ENCODE measurements at places on chromosomes 12 and 14.
A peak's percentile ranks its signal among the peaks of the same experiment; 100 is the strongest.

DNA sequence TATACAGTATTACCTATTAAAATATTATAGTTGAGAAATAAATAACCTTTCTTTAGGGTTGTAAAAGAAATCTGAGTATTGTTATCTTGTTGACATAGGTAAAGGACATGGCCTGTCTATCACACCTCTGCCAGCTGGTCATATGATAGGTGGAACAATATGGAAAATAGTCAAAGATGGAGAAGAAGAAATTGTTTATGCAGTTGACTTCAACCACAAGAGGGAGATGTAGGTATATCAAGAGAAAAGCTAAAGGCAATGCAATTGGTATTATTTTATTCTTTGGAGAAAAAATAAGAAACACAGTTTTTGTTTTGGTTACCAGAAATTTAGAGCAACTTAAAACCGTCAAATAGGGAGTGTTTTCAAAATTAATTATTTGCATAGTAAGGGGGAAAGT is 13.5 kb downstream of the CPSF2 start:
- DNase-seq, result peak; percentile 46

DNA sequence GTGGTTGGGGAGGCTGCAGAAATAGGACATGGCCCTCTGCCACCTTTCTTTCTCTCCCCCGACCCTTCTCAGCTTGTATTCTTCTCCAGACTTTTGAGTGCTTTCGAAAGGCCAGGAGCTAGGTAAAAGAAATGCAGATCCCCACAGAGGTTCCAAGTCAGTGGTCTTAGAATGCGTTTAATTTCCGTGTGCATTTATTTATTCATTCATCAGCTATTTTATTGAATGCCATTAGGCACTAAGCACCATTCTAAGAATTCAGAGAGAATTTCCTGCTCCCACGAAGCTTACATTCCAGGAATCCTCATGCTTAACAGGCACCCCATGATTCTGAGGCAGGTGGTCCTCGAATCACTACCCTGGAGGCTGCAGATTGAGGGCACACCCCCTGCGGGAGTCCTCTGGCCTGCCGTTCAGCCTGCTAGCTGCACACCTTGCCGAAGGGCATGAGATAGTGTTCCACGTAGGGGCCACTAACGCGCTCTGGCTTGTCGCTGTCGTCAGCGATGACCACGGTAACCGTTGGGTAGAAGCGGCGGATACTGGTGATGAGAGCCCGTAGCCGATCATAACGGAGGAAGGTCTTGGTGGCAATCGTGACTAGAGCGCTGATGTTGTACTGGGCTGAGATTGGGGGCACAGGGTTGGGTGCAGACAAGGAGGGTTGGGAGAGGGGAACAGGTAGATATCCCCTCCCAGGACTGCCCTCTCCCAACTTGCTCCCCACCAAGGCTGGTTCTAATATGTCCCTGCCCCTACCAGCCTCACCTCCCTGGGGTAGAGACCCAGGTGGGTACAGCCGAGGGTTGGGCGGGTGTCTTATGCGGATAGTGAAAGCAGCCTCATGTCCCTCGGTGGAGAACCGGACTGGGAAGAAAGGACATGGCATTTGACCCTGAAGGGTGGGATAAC is 4.5 kb downstream of the B4GALNT1 start:
- DNase-seq, result no peak

- no peak for DNase-seq
Measured at GRCh38 chr12:111186347-111186746, 182.5 kb downstream of the PHETA1 start.

DNA sequence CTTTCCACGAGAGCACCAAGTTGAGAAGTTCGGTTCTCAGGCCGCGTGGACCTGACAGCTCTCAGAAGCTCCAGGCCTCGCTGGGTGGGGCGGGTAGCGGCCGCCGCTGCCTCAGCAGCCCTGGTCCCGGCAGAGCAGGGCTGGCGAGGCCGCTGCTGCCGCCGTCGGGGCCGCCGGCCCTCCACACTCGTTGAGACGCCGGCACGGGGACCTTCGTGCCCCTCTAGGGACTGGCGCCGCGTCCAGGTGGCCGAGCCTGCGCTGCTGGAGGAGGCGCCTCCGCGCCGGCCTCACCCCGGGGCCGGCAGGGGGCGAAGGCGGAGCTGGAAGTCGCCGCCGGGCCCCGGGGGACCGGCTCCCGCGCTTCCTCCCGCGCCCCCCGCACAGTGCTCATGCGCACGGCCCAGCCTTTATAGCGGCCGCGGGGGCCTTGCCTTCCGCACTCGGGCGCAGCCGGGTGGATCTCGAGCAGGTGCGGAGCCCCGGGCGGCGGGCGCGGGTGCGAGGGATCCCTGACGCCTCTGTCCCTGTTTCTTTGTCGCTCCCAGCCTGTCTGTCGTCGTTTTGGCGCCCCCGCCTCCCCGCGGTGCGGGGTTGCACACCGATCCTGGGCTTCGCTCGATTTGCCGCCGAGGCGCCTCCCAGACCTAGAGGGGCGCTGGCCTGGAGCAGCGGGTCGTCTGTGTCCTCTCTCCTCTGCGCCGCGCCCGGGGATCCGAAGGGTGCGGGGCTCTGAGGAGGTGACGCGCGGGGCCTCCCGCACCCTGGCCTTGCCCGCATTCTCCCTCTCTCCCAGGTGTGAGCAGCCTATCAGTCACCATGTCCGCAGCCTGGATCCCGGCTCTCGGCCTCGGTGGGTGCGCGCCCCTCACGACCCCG is at the start of gene COCH:
Gene COCH (plus strand): TSS at position 440 of the 879 bp plus-strand sequence. CDS start 380 bp downstream, at position 820.
- DNase-seq, result peak; percentile 43

DNA sequence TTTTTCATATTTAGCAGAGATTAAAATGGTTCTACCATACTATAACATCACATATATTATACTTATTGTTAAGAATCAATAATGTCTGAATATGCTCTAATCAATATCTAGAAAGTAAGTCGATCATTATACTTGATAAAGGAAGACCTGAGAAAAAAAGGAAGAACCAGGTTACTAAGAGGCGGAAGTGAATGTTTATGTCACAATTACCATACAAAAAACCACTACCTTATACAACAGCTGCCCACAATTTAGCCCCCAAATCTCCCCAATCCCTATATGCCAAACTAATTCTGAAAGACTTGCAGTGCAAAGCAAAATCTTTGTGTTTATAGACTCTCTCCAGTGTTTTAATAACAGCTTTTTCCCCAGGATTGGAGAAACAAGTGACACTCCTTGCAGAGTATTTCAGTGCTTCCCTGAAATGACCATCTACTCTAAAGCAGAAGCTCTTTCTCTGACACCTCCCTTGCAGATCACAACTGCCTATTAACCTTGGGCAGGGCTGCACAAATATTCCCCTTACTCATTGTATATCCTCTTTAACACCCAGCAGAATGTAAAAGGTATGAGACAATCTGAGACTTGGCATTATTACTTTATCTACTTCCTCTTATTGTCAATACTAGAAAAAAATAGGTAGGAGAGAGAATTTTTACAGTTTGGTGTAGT is 12.7 kb upstream of the SLC2A3 start:
- no peak for DNase-seq

- DNase-seq, result no peak
Measured at GRCh38 chr14:52538623-52539022, 13.7 kb downstream of the TXNDC16 start.

GRCh38 chr12:93274937-93275336 is 102.8 kb upstream of the NUDT4 start:
- DNase-seq, result no peak

DNA sequence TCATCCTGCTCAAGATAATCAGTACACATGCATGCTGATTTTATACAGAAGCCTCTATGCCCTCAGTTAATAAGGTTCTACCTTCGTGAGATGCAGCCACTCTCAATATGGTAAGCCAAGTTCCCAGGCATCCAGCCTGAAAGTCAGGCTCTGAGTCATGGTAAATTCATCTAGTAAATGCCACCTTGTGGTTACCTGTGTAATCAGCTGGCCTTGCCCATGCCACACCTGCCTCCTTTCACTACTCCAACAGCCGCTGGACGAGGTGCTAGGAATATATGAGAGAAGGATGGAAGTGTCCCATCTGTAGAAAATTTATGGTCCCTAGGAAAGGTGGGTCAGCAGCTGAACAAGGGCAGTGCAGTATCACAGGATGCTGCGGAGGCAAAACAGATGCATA is 207.3 kb downstream of the SSPN start:
- DNase-seq, result no peak

DNA sequence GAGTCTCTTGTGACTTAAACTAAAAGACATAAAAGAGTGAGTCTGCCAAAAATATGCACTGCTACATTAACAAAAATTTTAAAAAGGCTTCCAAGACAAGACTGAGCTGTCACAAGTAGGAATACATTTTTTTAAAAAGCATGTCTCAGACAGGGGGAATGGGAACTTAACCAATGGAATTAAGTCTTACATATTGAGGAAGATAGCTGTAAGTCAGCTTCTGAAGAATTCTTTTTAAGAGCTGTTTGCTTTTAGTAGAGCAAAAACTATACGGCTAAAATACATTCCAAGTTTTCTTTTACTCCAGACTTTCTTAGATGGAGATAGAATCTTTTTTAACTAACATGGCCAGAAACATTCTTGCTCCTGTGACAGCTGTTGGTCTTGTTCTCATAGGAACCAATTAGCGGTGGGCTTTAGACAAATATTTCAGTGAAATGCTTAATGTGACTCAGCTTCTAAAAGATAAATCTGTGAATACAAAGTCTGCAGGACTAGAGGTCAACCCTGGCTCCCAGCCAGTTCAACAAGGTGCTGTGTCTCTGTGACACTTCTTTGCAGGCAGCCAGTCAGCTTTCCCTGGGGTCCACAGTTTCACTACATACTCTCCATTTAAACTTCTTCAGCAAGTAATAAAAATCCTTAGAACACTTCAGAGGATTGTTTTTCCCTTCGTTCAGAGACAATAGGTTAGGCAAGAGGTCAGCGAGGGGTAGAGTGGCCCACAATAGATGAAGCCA is 187.6 kb downstream of the NAV3 start:
- DNase-seq, result no peak

GRCh38 chr12:38776647-38777046 is 128.7 kb downstream of the CPNE8 start:
- DNase-seq, result no peak

GRCh38 chr12:85747941-85748495 is 88.2 kb downstream of the RASSF9 start:
- no peak for DNase-seq

- no peak for DNase-seq
Measured at GRCh38 chr12:90280564-90281058, 572.0 kb upstream of the ATP2B1 start.

- no peak for DNase-seq
Measured at GRCh38 chr12:29725587-29726320, 58.0 kb downstream of the TMTC1 start.

Data from GM03348 (cell line).